Stimulated activated CD4-positive, alpha-beta T cell treated with anti-CD3 and anti-CD28 coated beads, Interleukin-15, amount 100 ng/mL, for 1 hour (primary cell): ENCODE measurements at places on chromosomes 3 and 15.

- no peak for DNase-seq
Measured at GRCh38 chr3:119457246-119457645, 6.2 kb downstream of the TMEM39A start.

- no peak for DNase-seq
Measured at GRCh38 chr3:135516143-135516542, 449.4 kb upstream of the PPP2R3A start.

DNA sequence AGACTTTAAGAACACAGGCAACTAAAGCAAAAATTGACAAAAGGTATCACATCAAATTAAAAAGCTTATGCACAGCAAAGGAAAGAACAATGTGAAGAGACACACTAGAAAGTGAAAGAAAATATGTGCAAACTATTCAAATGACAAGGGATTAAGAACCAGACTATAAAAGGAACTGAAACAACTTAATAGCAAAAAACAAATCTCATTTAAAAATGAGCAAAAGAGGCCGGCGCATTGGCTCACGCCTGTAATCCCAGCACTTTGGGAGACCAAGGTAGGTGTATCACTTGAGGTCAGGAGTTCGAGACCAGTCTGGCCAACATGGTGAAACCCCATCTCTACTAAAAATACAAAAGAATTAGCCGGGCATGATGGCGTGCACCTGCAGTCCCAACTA is 14.4 kb downstream of the NGLY1 start:
- no peak for DNase-seq

GRCh38 chr3:126380011-126380768 is 14.5 kb upstream of the CFAP100 start:
- DNase-seq: no peak

- no peak for DNase-seq
Measured at GRCh38 chr15:42826251-42826890, 89.4 kb upstream of the CDAN1 start.

- no peak for DNase-seq
Measured at GRCh38 chr3:15953841-15954240, 156.1 kb upstream of the ANKRD28 start.

DNA sequence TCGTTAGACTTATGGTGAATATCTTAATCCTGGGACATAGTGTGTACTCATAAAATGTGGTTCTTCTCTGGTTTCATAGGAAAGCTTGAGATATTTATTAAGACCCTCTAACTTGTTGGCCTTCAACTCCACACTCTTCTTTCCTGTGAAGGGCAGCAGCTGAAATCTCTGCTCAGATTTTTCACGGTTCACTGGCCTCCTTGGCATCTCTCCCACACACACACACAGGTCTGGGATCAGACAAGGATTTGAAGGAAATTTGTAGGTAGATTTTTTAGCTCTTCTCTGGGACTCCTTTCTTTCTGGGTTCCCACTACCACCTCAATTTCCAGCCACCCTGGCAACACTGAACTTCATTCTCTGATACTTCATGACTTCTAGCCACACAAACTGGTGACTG is 70.2 kb downstream of the MYRIP start:
- no peak for DNase-seq

DNA sequence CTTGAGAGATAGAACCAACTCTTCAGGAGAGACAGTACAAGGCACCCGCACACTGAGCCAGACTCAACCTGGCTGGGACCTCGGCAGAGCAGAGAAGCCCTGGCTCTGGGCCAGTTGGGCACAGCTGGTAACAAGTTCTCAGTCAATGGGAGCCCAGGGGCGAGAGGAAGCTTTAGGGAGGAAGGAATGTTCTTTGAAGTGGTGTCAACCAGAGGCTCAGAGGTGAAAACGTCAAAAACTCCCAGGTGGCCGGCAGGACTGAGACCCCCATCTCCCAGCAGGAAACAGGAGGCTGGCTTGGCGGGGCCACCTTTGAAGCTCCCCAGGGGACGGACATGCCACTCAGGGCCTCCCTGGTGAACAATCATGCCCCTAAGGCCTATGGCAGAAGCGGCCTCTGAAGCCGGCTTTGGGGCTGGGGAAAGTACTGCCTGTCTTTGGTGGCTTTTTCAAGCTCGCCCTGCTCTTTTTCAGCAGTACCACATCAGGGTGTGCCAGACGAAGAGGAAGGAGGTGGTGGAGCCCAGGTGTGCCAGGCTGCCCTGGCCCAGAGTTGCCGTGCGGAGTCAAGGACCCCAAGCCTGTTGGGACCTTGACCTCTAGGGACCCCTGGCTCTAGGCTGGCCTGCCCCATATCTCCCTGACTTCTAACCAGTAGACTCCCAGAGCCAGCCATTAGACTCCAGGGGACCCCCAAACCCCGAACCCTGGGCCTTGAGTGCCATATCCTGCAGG is 16.7 kb upstream of the TBC1D21 start:
- no peak for DNase-seq

DNA sequence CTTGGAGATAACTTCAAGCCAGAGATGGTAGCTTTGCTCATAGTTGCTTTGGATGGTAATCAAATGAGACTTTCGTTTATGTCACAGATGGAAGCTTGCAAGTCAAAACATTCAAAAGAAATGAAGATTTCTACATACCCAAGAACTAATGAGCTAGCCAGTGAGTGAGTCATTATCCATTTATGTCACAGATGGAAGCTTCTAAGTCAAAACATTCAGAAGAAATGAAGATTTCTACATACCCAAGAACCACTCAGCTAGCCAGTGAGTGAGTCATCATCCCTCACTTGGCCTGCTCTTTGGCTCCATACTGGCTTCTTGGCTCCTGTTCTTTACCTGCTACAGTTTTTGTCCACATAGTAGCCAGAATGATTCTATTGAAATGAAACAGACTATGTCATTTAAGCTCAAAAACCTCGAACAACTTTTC is 559.8 kb upstream of the CBLB start:
- DNase-seq: no peak

DNA sequence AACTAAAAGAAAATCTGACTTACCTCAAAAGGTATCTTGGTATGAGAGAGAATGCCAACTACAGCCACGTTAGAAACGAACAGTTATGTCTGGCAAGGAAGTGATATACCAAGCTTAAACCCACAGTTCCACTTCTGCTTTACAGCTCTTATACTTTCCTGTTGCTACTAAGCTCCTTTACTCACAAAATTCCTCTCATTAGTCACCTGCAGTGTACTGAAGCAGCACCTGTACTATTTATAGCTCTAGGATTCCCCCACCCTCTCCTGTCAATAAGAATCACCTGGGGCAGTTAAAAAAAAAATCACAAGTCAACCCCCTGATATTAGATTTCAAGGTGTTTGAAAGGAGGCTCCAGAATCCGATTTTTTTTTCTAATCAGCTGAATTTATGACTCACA is 2.9 kb upstream of the TMEM266 start:
- no peak for DNase-seq

GRCh38 chr15:40398413-40398873 is 7.2 kb upstream of the IVD start:
- no peak for DNase-seq

GRCh38 chr15:78211189-78211921 is 23.0 kb downstream of the ACSBG1 start:
- no peak for DNase-seq

- no peak for DNase-seq
Measured at GRCh38 chr3:65636326-65636725, 402.4 kb downstream of the MAGI1 start.

DNA sequence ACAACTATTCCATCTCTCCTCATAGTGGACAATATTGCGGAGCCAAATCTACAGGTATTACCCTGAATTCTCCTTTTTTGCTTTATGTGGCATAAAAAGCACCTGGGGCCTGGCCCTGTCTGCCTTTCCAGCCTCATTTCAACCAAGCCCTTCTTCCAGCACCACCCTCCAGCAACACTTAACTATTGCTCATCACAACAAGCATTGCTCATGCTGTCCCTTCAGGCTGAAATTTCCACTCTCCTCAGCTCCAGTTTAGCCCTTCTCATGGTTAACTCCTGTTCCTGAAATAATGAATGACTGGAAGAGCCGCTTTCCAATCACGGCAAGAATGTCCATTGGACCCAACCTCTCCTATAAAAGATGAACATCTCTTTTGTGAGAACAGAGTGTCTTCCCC is 107.4 kb downstream of the P2RY1 start:
- DNase-seq: no peak

DNA sequence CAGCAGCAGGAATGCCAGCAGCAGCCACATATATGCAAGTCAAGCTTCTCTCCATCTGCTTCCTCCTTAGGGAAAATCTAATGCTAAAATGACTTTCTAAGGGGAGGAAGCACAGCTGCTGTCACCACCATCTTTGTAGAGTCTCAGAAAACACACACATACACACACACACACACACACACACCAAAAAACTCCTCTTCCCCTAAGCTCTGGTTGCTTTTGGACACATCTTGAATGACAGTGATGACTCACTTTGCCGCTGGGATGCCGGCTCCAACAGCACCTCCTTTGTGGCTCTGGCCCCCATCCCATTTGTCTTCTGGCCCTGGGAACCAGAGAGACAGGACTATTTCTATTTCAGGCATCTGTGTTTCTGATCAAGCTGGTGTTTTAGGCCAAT is 124.8 kb upstream of the GOLIM4 start:
- DNase-seq: no peak

DNA sequence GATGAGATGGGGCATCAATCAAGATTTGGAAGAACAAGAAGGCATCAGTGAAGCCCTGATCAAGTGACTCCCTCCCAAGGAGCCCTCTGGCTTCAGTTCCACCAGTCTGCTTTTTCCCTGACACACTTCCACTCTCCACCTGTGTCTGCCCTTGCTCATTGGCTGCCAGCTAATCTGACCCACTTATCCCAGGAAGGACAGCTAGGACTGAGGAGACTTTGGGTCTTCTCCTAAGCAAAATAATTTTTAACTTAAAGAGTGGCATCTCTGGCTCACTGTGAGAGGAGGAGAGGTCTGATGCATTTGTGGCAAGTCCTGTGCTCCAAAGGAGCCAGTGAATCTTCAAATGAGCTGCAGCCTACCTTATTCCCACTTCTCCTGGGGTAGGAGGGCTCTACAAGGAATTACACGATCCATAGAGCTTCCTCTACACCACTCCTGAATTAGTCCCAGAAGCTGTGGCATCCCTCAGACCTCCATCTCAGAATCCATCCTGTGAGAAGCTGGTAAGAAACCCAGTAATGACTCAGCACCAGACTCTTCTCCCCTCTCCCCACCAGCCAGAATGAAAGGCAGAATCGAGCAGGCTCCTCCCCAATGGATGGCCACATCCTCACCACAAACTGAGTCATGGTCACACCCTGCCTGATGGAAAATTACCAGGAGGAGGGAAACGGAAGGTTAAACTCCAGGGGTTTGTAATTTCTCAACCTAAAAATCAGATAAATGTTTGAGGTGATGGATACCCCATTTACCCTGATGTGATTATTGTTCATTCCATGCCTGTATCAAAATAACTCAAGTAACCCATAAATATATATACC is 6.3 kb upstream of the PKM start:
- DNase-seq: peak; percentile 34

- DNase-seq: peak; percentile 22
Measured at GRCh38 chr3:66378256-66378655, 122.6 kb downstream of the LRIG1 start.

DNA sequence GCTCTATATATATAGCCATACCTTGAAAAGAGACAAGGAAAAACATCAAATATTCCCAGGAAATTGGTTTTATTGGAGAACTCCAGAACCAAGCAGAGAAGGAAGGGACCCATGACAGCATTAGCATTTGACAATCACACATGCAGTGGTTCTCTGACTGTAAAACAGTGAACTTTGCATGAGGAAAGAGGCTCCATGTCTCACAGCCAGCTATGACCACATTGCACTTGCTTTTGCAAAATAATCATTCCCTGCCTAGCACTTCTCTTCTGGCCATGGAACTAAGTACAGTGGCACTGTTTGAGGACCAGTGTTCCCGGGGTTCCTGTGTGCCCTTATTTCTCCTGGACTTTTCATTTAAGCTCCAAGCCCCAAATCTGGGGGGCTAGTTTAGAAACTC is 85.5 kb downstream of the TGFBR2 start:
- DNase-seq: no peak

DNA sequence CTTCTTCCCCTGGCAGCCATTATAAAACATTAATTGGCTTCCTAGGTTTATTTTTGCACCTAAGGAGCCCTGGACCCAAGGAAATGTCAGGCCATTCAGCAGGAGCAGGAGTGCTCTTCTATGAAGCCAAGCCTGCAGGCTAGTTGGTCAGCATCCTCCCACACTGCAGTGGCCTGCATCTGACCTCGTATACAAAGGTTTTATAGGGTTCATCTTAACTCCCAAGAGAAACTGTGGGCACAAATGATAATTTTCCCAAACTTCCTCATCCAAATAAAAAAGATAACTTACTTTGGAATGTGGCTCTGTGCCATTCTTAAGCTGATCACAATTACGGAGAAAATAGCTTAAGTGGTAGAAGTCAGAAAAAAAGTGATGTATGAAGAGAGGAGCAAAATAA is 19.4 kb downstream of the PLSCR1 start:
- no peak for DNase-seq

- DNase-seq: no peak
Measured at GRCh38 chr3:25038271-25038670, 389.8 kb upstream of the RARB start.

- DNase-seq: peak; percentile 77
Measured at GRCh38 chr3:138594150-138594934, at the start of gene CEP70. TSS of gene CEP70 (minus strand) at chr3:138594260. CDS start at chr3:138572927, 21,333 bp downstream.

DNA sequence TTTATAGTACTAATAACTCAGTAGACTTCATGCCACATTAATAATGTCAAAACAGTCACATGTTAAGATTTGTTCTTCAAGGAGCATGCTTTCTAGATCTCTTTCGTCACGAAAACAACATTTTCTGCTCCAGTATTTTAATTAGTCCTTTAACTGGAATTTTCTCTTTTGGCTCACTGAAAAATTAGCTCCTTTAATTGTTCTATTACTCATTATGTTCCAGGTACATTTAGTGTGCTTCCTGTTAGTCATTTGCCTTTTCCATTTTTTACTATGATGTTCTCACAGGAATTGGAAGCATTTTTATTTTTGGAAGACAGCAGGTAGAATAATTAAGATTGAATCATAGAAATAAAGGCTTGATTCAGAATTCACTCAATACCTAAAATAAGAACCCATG is 111.2 kb downstream of the SLC9A9 start:
- DNase-seq: no peak

DNA sequence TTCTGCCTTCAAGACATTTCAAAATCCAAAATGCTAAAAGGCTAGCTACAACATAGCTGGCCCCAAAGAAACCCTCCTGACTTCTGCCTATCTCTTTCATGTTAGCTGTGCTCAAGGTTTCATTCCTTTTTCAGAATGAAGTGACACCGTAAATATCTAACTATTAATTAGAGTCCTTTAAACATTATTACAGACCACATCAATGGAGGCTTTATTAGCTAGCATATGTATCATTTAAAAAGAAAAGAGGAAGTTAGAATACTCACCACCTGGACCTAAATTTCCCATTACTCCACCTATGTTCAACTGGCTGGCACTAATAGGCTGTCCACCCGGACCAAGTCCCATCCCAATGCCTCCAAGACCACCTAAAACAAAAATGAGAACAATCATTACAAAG is 24.6 kb downstream of the MYEF2 start:
- DNase-seq: no peak
